ENCODE measurements at places on chromosomes 7 and 10. TPM values are rescaled to one million over a fixed set of nuclear protein-coding genes. Genes with fewer than 3 reads are reported as not detected.

The FUOM gene
- total RNA-seq: 6.3 TPM

The RGR gene
- not detected for total RNA-seq

The SKIDA1 gene
- total RNA-seq: 0.36 TPM

The PRPS1L1 gene
- total RNA-seq: not detected

The HTR5A gene
- total RNA-seq: not detected

The LRRC18 gene
- not detected for total RNA-seq

The MYH16 gene
- total RNA-seq: not detected

The GPRIN2 gene
- not detected for total RNA-seq

The FRG2B gene
- total RNA-seq: not detected

The HOXA5 gene
- 1.2 TPM for total RNA-seq

The CACNA2D1 gene
- 134 TPM for total RNA-seq

The EFCAB10 gene
- total RNA-seq: 0.13 TPM

The CALHM3 gene
- not detected for total RNA-seq

The SPDYE1 gene
- not detected for total RNA-seq

The LIPN gene
- total RNA-seq: not detected

The ACSM6 gene
- not detected for total RNA-seq

The CBLL1 gene
- total RNA-seq: 11.1 TPM

The CALY gene
- total RNA-seq: not detected

The GPER1 gene
- total RNA-seq: 3.2 TPM

The NUTM2D gene
- 1.9 TPM for total RNA-seq

The GSTO2 gene
- total RNA-seq: 4.6 TPM

The SH3PXD2A gene
- total RNA-seq: 45.5 TPM

The HOXA9 gene
- 0.33 TPM for total RNA-seq

The SYCE1 gene
- total RNA-seq: 0.07 TPM

The MYL10 gene
- not detected for total RNA-seq

The KLLN gene
- total RNA-seq: 0.46 TPM

The ARHGAP22 gene
- 85.4 TPM for total RNA-seq

The INMT gene
- total RNA-seq: 12.0 TPM

The ITPRID1 gene
- total RNA-seq: not detected

The C10orf53 gene
- not detected for total RNA-seq

The MSS51 gene
- 2.1 TPM for total RNA-seq

The PTPN20 gene
- total RNA-seq: 4.5 TPM

The CARD11 gene
- not detected for total RNA-seq

The SDK1 gene
- 0.78 TPM for total RNA-seq

The GPR22 gene
- total RNA-seq: not detected

The NRCAM gene
- total RNA-seq: 22.6 TPM

The DRGX gene
- not detected for total RNA-seq

The CRHR2 gene
- total RNA-seq: not detected

The VPS37D gene
- total RNA-seq: 5.7 TPM
